ENCODE measurements at places on chromosomes 5 and 9. TPM values are rescaled to one million over a fixed set of nuclear protein-coding genes. Genes with fewer than 3 reads are reported as not detected.

DNA sequence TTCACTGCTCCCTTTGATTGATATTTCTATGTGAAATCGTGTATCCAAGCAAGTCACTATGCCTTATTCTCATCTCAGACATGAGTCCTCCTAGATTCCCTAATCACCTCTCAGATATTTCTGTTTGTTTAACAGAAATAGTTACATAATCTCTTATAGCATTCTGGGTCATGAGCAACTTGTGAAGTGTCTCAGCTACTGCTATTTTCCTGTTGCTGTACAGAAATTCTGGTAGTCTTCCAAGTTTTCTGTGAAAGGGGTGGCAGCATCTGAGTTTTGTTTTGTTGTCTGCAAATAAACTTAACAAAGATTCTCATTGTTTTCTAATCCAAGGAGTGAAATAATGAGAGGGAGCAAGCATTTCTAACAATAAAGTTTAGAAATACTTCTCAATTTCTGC, 256.9 kb upstream of the ST8SIA4 start:
- no peak for DNase-seq

DNA sequence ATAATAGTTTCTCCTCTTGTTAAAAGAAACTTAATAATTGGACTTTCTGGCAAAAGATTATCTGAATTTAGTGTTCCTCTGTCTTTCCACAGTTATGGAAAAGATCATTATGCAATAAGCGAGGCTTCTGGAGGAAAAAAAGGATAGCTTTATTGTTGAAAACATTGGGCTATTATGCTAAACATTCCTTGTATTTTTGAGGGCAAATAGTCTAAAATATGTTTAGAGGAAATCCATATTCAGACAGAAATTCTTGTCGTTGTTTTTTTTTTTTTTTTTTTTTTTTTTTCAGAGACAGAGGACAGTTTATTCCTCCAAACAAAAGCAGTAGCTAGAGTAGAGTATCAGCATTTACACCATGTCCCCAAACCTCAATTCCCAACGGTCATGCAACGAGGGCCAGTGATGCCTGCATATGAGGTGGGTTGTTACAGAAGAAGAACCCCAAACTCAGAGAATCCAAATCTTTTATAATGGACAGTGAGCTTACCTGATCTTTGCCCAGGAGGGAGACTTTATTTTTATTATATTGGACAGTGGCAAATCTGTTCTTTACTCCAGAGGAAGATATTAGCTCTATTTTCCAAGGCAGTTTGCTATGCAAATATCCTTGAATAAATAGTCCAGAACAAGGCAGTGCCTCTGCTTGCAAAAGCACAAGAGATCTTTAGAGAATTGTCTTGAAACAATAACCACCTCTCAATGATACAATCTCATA, 48.4 kb upstream of the CDK5RAP2 start:
- no peak for DNase-seq

DNA sequence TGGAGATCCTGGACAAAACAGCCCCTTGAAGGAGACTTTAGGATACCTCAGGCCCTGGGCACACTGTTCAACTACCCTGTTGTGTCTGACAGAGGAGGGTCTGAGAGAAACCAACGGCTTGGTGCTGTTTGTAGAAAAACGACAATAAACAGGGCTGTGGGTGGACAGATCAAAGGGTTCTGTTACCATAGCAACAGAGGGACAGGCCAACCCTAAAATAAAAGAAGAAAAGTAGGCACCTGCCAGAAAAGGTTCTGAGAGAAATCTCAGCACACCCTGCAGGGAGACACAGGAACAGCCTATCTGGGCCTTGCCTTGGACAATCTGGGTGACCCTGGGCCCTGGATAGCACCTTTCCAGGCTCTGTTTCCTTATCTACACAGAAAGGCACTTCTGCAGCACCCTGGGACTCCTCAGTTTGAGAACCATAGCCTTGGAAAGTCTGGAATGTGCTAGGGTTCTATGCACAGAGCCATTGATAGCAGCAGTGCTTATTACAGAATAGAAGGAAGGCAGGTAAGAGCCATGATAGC, 104.8 kb upstream of the TBC1D2 start:
- DNase-seq, result no peak

- DNase-seq, result no peak
These were observed 1.9 kb downstream of the RAB24 start for GRCh38 chr5:177301503-177302165.

Gene CCNJL
- total RNA-seq, result 0.13 TPM

GRCh38 chr5:172645271-172646055, 4.4 kb downstream of the NEURL1B start:
- DNase-seq, result no peak

Gene LCN1
- not detected for total RNA-seq

Gene RAB3C
- total RNA-seq, result not detected

DNA sequence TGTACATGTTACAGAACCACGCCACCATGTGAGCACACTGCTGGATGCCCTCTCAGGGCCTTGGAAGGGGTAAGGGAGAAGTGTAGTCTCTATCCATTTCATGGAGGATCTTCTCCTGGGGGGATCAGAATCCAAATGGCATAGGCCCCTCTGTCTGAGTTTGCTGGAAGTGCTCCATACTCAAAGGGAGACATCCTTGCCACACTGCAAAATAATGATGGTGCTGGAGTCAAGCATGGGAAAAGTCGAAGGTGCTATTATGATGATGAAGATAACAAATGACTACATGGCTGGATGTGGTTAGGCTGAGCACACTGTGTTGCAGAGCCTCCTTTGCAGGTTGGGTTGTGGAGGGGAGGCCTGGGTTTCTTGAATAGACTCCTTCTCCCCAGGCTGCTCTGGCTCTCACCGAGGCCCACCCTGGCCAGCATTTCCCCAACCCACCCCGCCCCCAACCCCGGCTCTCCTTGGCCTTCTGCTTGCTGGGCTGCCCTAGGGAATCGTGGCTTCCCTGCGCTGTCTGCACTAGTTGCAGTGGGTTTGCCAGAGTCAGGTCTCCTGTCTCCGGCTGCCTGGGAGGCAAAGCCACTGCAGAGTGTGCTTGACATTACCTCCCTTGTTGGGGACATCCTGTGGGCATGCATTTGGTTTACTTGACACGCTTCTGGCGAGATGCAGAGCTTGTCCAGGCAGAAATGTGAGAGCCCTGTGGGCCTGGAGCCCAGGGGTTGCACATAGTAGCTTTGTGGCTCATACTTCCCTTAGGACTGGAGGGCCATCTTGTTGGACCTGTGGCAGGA, 3.0 kb downstream of the MVB12B start:
- no peak for DNase-seq

DNA sequence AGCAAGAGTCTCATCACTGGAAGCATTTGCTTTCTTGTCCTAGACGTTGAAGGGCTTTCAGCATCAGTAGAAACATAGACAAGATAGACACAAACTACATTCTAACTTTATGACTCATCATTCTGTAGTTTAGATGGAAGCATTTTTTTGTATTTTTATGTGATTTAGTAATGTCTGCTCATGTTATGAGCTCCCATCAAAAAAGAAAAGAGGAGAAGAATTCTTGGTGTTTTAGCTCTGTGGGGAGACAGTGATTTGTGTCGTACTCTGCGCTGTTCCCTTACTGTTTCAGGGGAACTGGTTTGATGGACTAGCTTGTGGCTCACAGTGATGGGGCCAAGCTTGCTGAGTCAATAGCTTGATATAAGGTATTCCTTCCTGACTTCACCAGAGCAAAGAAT, 159.2 kb upstream of the WWC1 start:
- no peak for DNase-seq

Gene ZNF658
- 0.98 TPM for total RNA-seq

GRCh38 chr5:69134126-69134525, 32.8 kb upstream of the CCNB1 start:
- DNase-seq, result no peak

GRCh38 chr5:98839469-98840383, 66.3 kb downstream of the RGMB start:
- DNase-seq, result no peak

GRCh38 chr5:158925314-158925713, 174.4 kb downstream of the EBF1 start:
- peak; percentile 26 for DNase-seq

DNA sequence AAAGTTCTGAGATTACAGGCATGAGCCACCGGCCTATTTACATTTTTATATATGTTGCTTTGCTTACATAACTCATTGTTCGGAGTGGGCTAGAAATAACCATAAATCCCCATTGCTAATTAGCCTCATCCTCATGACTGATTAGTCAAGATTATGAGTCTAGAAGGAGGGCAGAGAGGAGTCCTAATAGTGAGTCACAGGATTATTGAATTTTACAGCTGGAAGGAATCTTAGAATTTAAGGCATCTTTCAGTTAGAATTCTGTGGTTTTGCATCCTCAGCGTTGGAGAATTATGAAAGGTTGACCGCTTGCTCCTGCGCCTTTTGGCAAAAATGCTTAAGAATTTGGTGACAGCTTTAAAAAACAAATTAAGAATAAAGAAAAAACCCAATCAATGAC, 2.6 kb upstream of the PBX3 start:
- no peak for DNase-seq

Gene UAP1L1
- total RNA-seq, result 8.8 TPM

Gene HSD17B4
- total RNA-seq, result 109 TPM

Gene OR13C9
- total RNA-seq, result not detected
